ENCODE measurements at places on chromosomes 3 and 15. TPM values are rescaled to one million over a fixed set of nuclear protein-coding genes. Genes with fewer than 3 reads are reported as not detected.
A peak's percentile ranks its signal among the peaks of the same experiment; 100 is the strongest.

DNA sequence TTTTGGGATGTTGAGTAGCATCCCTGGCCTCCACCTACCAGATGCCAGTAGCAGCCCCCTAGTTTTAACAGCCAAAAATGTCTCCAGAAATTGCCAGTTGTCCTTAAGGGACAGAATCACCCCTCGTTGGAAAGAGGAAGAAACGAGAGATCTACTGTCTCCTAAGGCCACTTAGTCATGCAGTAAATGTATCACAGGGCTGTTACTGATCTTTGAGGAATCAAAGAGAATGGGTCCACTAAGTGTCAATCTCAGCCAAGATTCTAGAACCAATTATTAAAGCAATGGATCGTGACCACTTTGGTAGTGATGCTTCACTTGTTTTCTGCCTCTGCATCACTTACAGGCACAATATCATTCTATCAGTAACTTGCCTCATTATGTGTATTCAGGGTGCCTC, 26.4 kb downstream of the POLG start:
- no peaks in the 10 kb centered on the region for H3K27me3 ChIP-seq
- peaks cover 90% of the 10 kb centered on the region for H3K36me3 ChIP-seq
- H3K4me1 ChIP-seq = peaks cover 6% of the 10 kb centered on the region
- no peak overlapping the region for H3K4me3 ChIP-seq
- H3K27ac ChIP-seq = no peak overlapping the region
- no peak for DNase-seq

DNA sequence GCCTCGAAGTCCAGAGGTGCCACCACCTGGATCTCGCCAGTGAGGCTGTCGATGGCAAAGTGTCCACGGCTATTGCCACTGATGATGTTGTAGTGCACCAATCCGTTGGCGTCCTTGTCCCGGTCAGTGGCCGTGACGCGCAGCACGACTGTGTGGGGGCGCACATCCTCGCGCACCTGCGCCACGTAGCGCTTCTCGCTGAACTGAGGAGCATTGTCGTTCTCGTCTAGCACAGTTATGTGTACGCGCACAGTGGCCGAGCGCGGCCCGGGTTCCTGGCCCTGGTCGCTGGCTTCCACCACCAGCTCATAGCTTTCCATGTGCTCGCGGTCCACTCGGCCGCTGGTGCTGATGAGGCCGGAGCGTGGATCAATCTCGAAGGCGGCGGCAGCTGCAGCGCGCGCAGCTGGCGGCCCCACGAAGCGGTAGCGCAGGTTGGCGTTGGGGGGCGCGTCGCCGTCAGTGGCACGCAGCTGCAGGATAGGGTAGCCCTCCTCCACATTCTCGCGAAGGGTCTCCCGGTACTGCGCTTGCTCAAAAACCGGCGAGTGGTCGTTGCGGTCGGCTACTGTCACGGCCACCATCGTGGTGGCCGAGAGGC, 1.8 kb downstream of the CELSR3 start:
- H3K27me3 ChIP-seq = no peaks in the 10 kb centered on the region
- DNase-seq = no peak
- H3K4me3 ChIP-seq = no peak overlapping the region
- H3K36me3 ChIP-seq = no peaks in the 10 kb centered on the region
- peaks cover 36% of the 10 kb centered on the region for H3K4me1 ChIP-seq

DNA sequence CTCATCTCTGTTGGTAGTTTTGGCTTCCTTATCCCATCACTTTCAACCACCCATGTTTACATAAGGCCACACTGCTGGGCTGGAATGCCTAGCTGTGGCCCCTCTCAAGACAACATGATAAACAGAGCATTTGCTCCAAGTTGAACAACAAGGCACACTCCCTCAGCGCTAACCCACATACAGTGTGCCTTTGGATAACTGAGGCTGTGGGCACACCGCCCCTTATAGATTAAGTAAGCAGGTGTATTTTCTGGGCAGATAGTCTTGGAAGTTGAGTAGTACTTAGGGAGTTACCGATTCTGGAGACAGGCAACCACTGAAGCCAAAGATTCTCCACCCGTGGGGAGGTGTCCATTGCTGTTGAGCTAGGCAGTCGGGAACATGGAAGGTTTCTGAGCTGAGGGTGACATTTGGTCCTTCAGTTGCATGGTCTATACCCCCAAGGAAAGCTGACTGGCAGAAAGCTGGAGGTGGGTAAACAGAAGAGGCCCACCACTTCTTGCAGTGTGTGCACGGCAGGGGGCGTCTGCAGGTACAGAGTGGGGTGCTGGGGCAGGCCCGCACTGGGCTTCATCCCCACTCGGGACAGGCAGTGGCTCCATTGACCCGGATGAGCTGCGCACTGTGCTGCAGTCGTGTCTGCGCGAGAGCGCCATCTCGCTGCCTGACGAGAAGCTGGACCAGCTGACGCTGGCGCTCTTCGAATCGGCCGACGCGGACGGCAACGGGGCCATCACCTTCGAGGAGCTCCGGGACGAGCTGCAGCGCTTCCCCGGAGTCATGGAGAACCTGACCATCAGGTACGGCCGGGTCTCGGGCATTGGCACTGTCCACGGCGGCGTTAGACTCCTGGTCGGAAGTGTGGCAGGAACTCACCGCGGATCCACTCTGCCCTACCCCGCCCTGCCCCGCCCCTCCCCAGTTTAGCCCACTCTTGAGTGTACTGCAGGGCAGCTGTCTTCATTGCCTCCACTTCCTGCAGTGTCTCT, 16.8 kb downstream of the NOX5 start:
- peaks cover 45% of the 10 kb centered on the region for H3K27me3 ChIP-seq
- no peaks in the 10 kb centered on the region for H3K36me3 ChIP-seq
- no peak overlapping the region for H3K27ac ChIP-seq
- H3K4me1 ChIP-seq = peaks cover 13% of the 10 kb centered on the region
- DNase-seq = peak; percentile 71
- H3K4me3 ChIP-seq = 0 out of 2 replicates have a peak overlapping the region, but pooled peaks have one; percentile 19

GRCh38 chr15:68618394-68618793, 39.6 kb downstream of the CORO2B start:
- H3K27me3 ChIP-seq = peaks cover 42% of the 10 kb centered on the region
- no peak overlapping the region for H3K4me3 ChIP-seq
- no peaks in the 10 kb centered on the region for H3K36me3 ChIP-seq

GRCh38 chr3:149605902-149606301, 51.9 kb downstream of the WWTR1 start:
- no peak for DNase-seq
- no peaks in the 10 kb centered on the region for H3K27me3 ChIP-seq
- H3K36me3 ChIP-seq = no peaks in the 10 kb centered on the region
- no peaks in the 10 kb centered on the region for H3K4me1 ChIP-seq
- no peak overlapping the region for H3K4me3 ChIP-seq

DNA sequence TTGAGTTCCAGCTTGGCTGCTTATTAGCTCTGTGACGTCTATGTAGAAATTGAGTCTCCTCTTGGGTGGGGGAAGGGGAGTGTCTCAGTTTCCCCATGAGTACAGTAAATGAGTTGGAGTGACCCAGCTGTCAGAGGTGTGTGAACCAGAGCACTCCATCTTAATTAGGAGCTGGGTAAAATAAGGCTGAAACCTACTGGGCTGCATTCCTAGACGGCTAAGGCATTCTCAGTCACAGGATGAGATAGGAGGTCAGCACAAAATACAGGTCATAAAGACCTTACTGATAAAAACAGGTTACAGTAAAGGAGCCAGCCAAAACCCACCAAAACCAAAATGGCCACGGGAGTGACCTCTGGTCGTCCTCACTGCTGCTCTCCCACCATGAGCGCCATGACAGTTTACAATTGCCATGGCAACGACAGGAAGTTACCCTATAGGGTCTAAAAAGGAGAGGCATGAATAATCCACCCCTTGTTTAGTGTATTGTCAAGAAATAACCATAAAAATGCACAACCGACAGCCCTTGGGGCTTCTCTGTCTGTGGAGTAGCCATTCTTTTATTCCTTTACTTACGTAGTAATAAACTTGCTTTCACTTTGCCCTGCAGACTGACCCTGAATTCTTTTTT, 222.4 kb downstream of the CACNA2D3 start:
- no peaks in the 10 kb centered on the region for H3K4me1 ChIP-seq
- H3K27me3 ChIP-seq = no peaks in the 10 kb centered on the region
- no peaks in the 10 kb centered on the region for H3K36me3 ChIP-seq
- H3K27ac ChIP-seq = no peak overlapping the region

DNA sequence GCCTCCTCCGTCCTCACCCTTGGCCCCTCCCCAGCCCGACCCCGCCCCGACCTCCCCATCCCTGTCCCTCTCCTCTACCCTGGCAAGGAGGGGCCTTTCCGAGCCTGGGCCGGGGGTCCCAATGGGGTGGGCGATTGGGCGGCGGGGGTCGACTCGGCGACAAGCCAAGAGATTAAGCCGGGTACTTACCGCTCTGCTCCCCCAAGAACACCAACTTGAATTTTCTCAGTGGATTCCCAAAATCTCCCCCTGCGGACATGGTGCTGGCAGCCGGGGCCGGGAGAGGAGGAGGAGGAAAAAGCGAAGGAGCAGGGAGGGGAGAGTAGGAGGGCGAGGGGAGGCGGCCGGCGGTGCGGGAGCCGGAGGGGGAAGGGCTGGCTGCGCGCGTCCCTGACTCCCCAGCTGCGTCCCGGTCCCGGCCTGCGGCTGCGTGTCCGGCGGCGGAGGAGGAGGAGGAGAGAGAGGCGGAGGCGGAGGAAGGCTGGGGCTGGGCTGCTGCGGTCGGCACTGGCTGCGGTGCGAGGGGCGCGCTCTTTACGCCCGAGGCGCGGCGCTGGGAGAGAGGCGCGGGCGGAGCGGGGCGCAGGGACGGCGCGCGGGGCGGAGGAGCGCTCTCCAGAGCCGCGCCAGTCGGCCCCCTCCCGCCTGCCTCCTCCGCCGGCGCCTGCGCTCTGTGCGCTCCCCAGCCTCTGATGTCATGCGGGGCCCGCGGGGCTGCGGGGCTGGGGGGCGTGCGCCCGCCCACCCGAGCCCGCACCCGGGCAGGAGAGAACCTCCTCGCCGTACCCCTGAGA, at the start of gene RAB6B:
RAB6B (minus strand) TSS at position 675 of the 794 bp plus-strand sequence; CDS start at position 259, 416 bp downstream.
- H3K4me1 ChIP-seq = peaks cover 28% of the 10 kb centered on the region
- no peaks in the 10 kb centered on the region for H3K36me3 ChIP-seq
- H3K27me3 ChIP-seq = 0 out of 2 replicates have a peak, but pooled peaks cover 6% of the 10 kb centered on the region
- 0 out of 3 replicates have a peak within 1 kb of the TSS, but pooled peaks have one; percentile 44 for H3K27ac ChIP-seq

- H3K4me1 ChIP-seq = no peaks in the 10 kb centered on the region
- no peak overlapping the region for H3K4me3 ChIP-seq
- no peak for DNase-seq
- H3K27ac ChIP-seq = no peak overlapping the region
- H3K27me3 ChIP-seq = no peaks in the 10 kb centered on the region
- no peaks in the 10 kb centered on the region for H3K36me3 ChIP-seq
Measured at GRCh38 chr3:113662824-113663223, 33.6 kb downstream of the USF3 start.

DNA sequence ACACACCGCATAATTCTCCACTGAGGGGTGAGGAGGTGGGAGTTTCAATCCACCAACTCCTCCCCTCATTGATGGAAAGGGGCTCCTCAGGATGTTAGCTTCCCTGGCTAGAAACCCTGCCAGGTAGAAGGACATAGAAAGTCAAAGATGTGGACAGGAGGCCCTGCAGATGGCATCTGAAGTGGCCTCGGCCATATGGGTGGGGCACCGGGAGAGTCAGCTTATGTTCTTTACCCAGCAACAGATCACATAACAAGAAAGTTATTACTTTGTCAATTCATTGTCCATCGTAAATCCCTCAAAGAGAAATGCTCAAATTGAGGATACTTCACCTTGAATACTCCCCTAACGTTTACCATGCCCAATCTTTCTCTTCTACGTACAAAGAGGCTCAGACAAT, 97.3 kb upstream of the ARHGEF3 start:
- H3K27ac ChIP-seq = no peak overlapping the region
- H3K27me3 ChIP-seq = no peaks in the 10 kb centered on the region
- no peak for DNase-seq
- no peaks in the 10 kb centered on the region for H3K4me1 ChIP-seq

DNA sequence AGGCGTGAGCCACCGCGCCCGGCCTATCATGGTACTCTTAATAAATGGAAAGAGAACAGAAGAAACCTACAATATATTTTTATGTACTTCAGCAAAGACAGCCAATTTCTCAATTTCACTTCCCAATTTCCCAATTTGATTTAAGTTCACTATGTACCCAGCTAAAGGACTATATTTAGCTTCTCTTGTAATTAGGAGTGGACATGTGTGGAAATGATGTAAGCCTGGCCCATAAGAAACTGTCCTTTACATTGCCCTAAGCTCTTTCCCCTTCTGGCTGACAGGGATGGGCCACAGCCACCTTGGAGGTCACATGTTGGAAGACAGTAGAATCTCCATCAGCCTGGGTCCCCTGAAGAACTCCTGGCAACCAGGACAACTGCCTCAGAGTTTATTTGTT, 6.2 kb downstream of the TMEM39A start:
- peaks cover 90% of the 10 kb centered on the region for H3K36me3 ChIP-seq
- no peak overlapping the region for H3K4me3 ChIP-seq
- H3K27ac ChIP-seq = no peak overlapping the region
- no peak for DNase-seq

DNA sequence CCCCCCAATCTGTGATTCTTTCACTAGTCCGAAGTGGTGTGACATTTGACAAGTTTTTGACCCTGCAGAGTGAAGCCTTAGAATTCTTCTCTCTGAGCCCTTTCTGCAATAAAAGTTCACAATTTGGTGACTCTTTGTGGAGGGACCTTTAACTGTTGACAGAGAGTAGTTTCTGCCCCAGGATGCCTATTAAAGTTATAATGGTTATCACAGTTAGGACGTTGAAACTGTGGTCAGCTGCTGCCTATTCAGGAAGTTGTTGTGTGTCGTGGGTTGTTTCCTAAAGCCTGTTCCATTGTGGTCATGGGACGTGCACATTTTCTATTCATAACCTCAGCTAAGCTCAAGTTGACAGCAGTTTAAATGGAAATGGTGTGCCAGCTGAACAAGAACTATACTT, 274.5 kb downstream of the NEK10 start:
- H3K27me3 ChIP-seq = no peaks in the 10 kb centered on the region
- H3K4me1 ChIP-seq = no peaks in the 10 kb centered on the region
- no peak overlapping the region for H3K4me3 ChIP-seq
- no peaks in the 10 kb centered on the region for H3K36me3 ChIP-seq

GRCh38 chr3:120552184-120553172, 43.7 kb upstream of the NDUFB4 start:
- H3K36me3 ChIP-seq = no peaks in the 10 kb centered on the region
- H3K27ac ChIP-seq = no peak overlapping the region
- H3K4me1 ChIP-seq = no peaks in the 10 kb centered on the region

DUSP7 gene
- 11.8 TPM for polyA plus RNA-seq

ZNF660 gene
- polyA plus RNA-seq = 0.19 TPM

FANCD2 gene
- polyA plus RNA-seq = 114 TPM

ANKRD34C gene
- polyA plus RNA-seq = not detected

CYP8B1 gene
- polyA plus RNA-seq = not detected

TRPM1 gene
- 0.01 TPM for polyA plus RNA-seq

HRG gene
- polyA plus RNA-seq = not detected

GPR62 gene
- polyA plus RNA-seq = not detected

TUSC2 gene
- polyA plus RNA-seq = 60.5 TPM

DLG1 gene
- polyA plus RNA-seq = 31.0 TPM
